Ammon's horn (tissue), 1 donor: ENCODE measurements at places on chromosomes 2 and 18.

GRCh38 chr18:45103319-45104048, 422.8 kb downstream of the SETBP1 start:
- DNase-seq: no peak

- DNase-seq: no peak
Measured at GRCh38 chr2:135951041-135951583, 34.3 kb downstream of the DARS1 start.

DNA sequence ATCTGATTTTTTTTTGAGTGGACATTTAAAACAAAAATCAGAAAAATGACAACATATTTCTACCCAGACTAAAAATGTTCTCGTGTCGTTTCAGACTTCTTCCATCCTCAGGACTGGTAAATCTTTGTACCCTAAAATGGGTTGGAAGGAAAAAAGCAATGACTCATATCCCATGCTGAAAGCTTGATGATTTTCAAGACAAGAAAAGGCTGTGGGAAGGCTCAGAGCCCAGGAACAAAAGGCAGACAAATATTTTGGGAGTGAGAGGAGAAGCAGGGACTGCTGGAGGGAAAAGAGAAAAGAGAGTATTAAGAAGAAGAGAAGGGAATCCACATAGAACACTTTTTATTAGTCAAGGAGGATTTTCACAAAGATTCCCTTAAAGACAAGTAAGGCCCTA, 77.1 kb upstream of the CTAGE1 start:
- no peak for DNase-seq

- no peak for DNase-seq
Measured at GRCh38 chr18:44601447-44601846, 79.2 kb upstream of the SETBP1 start.

GRCh38 chr2:205574001-205574400, 108.3 kb upstream of the NRP2 start:
- DNase-seq: no peak

DNA sequence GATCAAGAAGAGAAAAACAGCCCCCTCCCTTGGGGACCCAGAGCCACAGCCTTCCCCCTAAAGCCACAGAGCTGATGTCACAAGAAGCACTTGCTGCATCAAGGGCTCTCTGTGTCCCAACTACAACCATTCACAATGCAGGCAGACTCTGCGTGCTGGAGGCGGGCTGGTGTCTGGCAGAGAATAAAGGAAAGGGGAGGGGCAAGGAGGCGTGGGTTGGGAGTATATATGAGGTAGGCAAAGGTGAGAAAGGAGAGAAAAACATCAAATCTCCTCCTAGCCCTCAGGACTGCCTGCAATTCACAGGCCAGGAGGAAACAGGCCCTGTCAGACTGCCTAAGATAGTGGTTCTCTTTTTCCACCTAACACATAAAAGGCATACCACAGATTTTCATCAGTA, 48.8 kb upstream of the IHH start:
- DNase-seq: no peak

DNA sequence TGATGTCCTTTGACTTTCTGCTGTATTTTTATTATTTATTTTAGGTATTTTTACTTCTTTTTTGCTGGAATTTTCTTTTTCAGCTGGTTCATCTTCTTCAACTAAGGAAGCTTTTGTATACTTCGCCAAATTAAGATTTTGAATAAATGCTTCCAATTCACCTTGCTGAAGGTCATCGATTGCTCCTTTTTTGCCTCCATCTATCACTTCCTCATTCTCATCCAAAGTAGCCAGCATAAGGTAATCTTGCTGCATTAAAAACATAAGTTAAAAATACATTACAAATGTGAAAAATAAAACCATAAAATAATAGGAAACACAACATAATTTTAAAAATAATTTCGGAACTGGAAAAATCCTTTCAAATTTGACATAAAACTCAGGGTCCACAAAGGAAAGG, 2.6 kb downstream of the CEBPZ start:
- no peak for DNase-seq

GRCh38 chr2:190668892-190669291, 20.0 kb downstream of the NAB1 start:
- DNase-seq: no peak

DNA sequence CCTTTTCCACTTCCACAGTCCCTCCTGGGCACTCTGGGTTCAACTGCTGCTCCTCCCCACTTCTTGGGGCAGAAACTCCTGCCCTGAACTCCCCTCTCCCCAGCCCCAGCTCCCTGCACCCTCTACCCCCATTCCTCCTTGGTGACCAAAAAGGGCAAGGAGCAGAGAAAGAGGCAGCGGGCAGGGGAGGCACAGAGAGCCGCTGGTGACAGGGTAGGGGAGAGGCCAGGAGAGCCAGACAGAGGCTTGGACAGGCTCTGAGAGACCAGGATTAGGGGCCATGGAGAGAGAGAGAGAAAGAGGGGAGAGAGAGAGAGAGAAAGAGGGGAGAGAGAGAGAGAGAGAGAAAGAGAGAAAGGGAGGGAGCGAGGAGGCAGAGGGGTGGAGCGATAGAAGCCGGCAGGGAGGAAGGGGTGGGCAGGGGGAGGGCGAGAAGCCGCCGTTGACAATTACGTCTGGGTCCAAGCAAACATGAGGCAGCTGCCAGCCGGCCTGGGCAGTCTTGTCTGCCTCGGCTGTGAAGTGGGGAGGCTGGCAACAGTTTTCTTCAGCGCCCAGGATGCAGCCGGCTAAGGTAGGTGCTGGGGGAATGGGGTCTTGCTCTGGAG, at the start of gene KCNIP3:
TSS of gene KCNIP3 (plus strand) at position 468 of the 608 bp plus-strand sequence. CDS start at position 560, 92 bp downstream.
- peak; percentile 90 for DNase-seq

DNA sequence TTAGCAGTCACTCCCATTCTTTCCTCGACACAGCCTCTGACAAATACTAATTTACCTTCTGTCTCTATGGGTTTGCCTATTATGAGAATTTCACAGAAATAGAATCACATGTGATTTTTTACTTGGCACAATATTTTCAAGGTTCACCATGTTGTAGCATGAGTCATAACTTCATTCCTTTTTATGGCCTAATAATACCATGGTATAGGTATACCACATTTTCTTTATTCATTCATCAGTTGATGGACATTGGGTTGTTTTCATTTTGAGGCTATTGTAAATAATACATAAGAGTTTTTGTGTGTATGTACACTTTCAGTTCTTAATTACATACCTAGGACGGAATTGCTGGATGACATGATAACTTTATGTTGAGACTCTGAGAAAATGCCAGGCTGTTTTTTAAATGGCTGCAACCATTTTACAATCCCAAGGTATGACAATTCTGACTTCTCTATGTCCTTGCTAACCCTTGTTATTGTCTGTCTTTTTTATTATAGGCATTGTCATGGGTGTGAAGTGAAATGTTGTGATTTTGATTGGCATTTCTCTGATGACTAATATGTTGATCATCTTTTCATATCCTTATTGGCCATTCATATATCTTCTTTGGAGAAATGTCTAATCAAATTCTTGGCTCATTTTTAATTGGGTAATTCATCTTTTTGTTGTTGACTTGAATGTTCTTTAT, 87.9 kb downstream of the IRS1 start:
- DNase-seq: no peak

DNA sequence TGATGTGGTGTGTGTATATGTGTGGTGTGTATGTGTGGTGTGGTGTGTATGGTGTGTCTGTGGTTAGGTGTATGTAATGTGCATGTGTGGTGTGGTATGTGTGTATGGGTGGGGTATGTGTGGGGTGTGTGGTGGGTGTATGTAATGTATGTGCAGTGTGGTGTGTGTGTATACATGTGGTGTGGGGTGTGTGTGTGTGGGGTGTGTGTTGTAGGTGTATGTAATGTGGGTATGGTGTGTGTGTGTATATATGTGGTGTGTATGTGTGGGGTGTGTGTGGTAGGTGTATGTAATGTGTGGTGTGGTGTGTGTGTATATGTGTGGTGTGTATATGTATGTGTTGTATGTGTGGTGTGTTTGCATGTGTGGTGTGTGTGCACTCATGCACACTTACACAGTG, 84.8 kb upstream of the ID2 start:
- DNase-seq: no peak

DNA sequence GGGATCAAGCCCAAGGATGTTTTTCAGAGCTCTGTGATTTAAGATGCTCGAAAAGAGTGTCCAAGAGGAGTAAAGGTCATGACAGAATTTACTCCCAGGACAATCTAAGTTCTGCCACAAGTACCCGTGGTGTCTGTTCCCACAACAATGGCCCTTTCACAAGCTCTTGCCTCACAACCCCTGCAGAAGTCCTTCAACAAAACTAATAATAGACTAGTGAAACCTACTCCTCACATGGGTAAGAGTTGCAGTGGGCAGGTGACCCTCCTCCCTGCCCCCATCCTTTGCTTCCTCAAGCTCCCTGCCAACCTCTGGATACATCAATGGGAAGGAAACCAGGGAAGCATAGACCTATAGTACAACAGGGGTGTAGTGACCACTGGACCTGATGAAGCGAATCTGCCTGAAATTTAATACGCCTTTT, 34.9 kb downstream of the PTCD3 start:
- no peak for DNase-seq

GRCh38 chr2:15348636-15349035, 212.5 kb downstream of the NBAS start:
- DNase-seq: peak; percentile 9

DNA sequence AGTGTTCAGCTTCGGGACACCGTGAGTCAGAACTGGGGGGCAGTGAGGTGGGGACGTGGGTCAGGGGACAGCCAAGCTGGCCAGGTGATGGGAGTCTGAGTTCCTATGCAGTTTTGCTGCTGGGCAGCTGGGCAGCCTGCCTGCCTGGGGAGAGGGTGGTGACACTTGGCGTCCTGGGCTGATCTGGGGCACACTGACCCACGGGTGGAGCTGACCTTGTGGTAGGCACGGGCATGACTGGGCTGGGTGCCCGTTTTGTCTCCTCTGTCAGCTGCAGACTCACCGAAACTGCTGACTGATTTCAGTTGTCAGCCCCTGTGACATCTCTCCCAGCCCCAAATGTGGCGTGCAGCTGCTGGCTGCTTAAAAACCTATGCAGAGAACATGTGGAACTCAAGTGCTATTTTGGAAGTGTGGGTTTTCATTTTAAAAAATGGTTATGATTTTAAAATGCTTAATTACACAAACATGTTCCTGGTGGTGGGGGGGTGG, 32.6 kb upstream of the E2F6 start:
- DNase-seq: peak; percentile 88

GRCh38 chr18:12013186-12013916, 32.0 kb downstream of the IMPA2 start:
- DNase-seq: no peak

- DNase-seq: no peak
Measured at GRCh38 chr2:168583064-168583709, 127.1 kb downstream of the CERS6 start.

DNA sequence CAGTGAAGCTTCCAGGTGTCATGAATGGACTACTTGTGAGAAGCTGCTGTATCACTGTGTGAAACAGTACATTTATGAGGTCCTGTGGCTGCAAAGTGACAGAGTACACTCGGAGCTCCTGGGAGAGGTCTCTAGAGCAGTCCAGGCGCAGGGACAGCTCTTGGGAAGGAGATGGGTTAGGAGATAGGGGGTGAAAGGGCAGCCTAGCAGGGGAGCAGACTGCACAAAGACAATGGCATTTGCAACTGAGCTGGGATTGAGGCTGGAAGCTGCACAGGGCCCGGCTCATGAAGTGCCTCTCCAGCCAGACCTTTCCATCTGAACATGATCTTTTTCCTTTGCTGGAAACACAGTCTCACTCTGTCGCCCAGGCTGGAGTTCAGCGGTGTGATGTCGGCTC, 83.6 kb downstream of the RHOB start:
- no peak for DNase-seq

- no peak for DNase-seq
Measured at GRCh38 chr2:45439788-45440773, 171.0 kb downstream of the SRBD1 start.

DNA sequence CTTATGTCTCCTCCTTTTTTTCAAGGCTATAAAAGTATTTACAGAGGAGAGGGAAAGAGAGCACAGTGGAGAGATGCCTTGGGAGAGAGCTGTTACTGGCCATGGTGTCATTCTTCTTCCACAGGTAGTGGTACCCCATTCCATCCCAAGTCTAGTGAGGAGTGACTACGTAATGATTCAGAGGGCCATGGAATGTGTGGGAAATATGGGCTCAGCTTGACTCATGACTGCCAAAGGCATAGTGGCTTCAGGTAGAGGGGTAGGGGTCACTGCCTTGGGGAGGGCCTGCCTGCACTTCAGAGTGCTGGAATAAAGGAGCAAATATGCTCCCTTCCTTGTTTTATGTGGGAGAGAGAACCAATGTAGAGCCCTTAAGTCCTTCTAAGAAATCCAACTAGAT, 620.6 kb downstream of the IRS1 start:
- no peak for DNase-seq

DNA sequence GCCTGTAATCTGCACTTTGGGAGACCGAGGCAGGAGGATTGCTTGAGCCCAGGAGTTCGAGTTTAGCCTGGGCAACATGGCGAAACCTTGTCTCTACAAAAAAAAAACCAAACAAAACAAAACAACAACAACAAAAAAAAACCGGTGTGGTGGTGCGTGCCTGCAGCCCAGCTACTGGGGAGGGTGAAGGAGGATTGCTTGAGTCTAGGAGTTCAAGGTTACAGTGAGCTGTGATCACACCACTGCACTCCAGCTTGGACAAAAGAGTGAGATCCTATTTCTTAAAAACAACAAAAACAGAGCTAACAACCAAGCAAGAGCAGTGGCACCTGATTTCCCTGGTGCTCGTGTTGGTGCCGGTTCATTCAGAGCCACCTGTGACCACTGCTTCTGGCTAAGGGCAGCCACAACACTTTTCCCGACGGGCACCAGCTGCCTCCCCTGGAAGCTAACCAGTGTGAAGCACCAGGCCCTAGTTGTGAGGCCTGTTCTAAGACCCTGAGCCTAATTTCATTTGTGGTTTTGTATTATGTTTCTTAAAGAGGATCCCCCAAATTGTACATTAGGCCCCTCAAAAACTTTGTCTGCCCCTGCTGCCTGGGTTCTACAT, 1.3 kb downstream of the AOX1 start:
- no peak for DNase-seq

GRCh38 chr2:26001743-26002351, 19.6 kb upstream of the KIF3C start:
- peak; percentile 86 for DNase-seq

- no peak for DNase-seq
Measured at GRCh38 chr2:207132019-207132418, 33.7 kb downstream of the KLF7 start.

- no peak for DNase-seq
Measured at GRCh38 chr2:36553683-36554082, 44.3 kb downstream of the FEZ2 start.

DNA sequence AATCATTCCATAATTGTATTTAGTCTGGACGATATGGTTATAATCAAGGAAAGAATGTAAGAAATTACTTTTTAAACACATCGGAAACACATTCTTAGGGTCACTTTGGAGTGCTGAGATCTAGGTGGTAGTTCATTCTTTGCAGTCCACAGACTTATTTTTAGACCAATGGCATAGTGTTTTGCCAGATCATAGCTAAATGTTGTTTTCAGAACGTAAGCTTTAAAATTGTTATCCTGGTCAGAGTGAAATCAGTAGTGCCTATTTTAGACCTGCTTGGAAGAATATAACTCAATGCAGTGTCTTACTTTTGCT, 4.3 kb downstream of the MYL12A start:
- DNase-seq: no peak
